ENCODE measurements at places on chromosomes 7 and 10.

GRCh38 chr10:10490581-10490980 lies 527.1 kb upstream of the CELF2 start:
- no peak for DNase-seq

GRCh38 chr10:29482591-29483431 lies 152.0 kb downstream of the SVIL start:
- no peak for DNase-seq

- DNase-seq: no peak
Measured at GRCh38 chr10:17109046-17109445, 20.6 kb downstream of the CUBN start.

- DNase-seq: no peak
Measured at GRCh38 chr7:116354171-116354545, 143.8 kb downstream of the TES start.

- DNase-seq: no peak
Measured at GRCh38 chr7:143272871-143273270, 9.6 kb downstream of the GSTK1 start.

Measured in anterior cingulate cortex (tissue), 58 donors.